Activated T-helper 1 cell treated with Interleukin-2 at 50 U/mL for 16 hours (primary cell): ENCODE measurements at places on chromosomes 5 and 9.

DNA sequence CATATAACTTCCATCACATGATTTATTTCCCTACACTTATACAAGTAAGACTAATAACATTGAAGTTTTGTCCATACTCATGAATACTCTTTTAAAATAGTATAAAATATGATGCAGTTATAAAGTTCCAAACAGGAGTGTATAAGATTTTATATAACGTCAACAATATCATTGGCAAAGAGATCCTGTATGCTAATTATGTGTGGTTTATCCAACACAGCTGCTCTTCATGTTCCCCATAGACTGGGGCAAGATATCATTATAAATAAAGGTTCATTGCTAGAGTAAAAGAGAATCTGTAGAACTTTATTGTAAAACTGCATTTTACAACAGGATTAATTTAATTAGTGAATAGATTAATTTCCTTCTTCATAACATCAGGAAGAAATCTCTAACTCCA lies 16.9 kb downstream of the CDH9 start:
- no peak for DNase-seq

- DNase-seq: no peak
These were observed 206.0 kb downstream of the NFIB start for GRCh38 chr9:14107977-14108376.

- DNase-seq: no peak
These were observed 113.1 kb downstream of the C9orf50 start for GRCh38 chr9:129507805-129508204.

- DNase-seq: no peak
These were observed 112.3 kb upstream of the ADAMTSL1 start for GRCh38 chr9:18361646-18362045.

- DNase-seq: no peak
These were observed 739.8 kb upstream of the PTPRD start for GRCh38 chr9:11352612-11353011.

DNA sequence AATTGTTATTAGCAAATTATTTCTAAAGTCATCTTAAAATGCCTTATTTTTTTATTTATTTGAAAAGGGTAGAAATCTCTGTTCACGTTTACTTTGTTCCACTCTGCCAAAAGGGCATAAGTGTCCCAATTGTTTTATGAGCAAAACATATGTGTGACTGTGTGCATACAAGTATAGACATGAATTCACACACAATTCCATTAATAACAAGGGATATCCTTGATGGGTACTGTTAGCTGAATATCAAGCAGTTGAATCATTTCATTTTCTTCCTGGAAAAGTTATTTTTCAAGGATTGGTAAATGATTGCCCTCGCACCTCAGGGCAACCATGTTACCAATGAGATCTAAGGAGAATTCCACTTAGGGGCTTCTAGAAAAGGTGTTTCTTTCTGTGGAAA lies 92.1 kb upstream of the TAF11L2 start:
- DNase-seq: no peak

DNA sequence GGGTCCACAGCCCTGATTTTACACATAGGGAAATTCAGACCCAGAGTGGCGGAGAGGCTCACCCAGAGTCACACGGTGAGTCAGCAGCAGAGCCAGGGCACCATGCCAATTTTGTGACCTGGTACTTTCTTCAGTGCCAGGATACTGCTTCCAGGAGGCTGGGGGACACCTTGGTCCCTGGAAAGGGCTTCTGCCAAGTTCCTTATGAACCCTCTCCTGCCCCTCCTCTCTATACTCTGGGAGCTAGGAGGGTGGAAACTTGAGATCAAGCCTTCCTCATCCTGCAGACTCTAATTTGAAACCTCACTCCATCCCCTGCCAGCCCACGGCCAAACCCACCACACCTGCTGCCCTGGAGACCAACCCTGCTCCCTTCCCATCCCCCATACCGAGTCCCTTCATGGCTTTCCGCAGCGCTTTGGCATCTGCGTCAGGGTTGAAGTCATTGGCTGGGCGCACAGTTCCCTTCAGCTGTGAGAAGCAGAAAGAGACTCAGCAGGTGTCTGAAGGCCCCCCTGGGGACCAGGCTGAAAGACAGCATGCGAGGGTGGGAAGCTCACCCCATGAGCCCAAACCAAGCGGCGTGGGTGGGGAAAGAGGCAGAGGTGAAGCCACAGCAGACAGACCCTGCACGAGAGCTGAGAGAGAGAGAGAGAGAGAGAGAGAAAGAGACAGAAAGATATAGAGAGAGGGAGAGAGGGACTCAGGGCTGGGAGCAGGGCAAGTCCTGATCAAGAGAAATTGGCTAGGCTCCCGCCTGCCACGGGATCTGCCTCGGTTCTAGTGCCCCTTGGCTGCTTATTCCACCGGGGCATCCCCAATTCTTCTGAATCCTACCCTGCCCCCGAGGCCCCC lies 33.5 kb downstream of the ANXA6 start:
- DNase-seq: no peak

GRCh38 chr9:9914174-9914573 lies 698.6 kb downstream of the PTPRD start:
- no peak for DNase-seq

DNA sequence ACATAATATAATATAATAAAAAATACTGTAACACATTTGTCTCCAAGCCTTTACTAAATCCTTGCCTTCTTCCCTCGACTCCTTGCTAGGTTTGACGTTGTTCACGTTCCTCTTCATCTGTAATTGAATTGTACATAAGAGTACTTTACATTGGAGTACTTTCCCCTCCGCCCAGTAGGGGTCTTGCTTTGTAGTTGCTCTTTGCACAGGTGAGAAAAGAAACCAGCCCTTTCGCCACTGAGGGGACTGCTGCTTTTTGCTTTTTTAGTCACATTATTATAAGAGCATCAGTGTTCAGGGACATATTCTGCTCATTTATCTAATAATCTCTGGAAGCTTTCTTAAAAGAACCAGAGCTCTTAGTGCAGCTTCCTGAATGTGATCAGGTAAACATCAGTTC lies 115.0 kb downstream of the CETN3 start:
- no peak for DNase-seq
